Stimulated activated CD4-positive, alpha-beta T cell treated with anti-CD3 and anti-CD28 coated beads, Interleukin-15, amount 100 ng/mL, for 1 hour (primary cell): ENCODE measurements at places on chromosomes 5 and 9.

DNA sequence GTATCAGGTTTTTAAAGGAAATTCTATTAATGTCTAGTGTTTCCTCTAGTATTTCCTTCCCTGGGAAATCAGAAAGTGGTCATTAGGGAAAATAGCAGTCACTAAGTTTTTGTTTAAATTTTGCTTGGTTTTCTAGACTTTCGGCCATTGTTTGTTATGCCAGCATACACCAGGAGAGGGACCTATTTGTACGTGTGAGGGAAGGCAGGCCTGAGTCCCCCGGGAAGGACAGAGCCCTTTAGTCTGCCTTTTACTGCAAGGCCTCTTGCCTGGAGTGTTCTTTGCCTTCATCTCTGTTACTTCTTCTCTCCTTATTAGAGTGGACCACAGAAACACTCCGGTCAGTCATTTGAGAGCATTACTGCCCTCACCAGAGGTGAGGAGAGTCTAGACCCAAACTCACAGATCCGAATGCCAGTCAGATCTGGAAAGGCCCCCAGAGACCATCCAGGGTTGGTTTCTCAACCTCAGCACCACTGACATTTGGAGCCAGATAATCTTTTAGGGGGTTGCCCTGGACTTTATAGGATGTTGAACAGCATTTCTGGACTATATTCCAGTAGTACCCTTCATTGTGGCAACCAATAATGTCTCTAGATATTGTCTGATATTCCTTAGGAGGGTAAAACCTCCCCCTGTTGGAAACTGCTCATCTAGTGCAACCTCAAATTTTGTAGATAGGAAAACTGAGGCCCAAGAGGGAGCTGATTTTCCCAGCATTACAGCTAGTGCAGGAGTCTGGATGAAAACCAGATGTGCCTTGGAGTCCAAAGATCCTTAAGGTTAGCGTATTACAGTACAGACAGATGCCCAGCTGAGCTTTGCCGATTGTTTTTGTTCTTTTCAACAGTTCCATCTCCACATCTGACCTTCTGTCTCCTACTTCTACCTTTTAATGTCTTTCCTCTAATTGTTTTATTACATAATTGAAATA lies 93.0 kb upstream of the NIPAL4 start:
- no peak for DNase-seq

GRCh38 chr5:37370550-37370863 lies 399 bp downstream of the NUP155 start:
- DNase-seq, result no peak

- no peak for DNase-seq
These were observed 71.5 kb downstream of the GADD45G start for GRCh38 chr9:89676281-89676680.

DNA sequence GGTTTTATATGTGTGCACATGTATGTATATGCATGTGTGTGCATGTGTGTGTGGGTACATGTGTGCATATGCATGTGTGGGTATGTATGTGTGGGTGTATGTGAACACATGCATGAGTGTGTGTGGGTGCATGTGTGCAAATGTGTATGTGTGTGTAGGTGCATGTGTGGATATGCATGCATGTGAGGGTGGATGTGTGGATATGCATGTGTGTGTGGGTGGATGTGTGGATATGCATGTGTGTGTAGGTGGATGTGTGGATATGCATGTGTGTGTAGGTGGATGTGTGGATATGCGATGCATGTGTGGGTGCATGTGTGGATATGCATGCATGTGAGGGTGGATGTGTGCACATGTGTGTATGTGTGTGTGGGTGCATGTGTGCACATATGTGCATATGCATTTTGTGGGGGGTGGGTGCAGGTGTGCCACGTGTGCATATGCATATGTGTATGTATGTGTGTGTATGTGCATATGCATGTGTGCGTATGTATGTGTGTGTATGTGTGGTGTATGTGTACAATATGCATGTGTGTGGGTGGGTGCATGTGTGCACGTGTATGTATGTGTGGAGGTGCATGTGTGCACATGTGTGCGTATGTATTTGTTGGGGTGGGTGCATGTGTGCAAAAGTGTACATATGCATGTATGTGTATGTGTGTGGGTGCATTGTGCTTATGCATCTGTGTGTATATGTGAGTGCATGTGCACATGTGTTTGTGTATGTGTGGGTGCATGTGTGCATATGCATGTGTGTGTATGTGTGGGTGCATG lies 144.2 kb downstream of the GAS1 start:
- no peak for DNase-seq

GRCh38 chr5:60887746-60888145 lies 43.7 kb upstream of the ELOVL7 start:
- DNase-seq, result no peak

GRCh38 chr9:133099726-133100505 lies 21.1 kb downstream of the RALGDS start:
- DNase-seq, result no peak

- DNase-seq, result no peak
These were observed 72.7 kb downstream of the GHR start for GRCh38 chr5:42495914-42496313.

DNA sequence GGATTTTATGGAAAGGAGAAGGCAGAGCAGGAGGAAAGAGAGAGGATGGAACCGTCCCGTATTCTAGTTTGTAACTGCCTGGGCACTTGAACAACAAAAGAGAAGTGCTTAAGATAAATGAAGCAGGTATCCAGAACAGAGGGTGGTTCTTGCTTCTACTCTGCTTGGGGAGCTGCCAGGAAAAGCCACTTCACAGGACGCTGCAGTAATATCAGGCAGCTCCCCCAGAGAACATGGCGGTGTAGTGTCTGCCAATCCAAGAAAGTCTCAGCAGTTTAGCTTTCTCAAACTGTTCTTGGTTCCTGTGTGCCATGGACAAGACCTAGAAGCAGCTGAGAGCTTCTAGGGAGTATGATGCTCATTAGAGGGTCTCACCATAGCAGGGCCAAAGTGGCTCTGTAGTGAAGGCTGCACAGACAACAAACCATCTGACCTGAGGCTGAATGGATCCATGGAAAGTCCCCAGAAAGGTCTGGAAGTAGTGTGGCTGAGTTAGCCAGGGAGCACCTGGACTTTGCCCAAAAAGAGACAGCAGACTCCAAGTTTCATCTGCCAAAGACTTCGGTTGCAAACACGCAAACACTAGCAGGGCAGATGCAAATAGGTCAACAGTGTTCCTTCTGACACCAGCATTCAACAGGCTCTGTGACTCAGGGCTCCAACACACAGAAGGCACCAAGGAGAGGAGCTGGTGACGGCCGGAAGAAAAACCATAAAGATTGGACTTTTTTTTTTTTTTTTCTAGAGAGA lies 72.2 kb upstream of the TNFSF8 start:
- no peak for DNase-seq

GRCh38 chr5:80067016-80067415 lies 31.9 kb downstream of the THBS4 start:
- no peak for DNase-seq

DNA sequence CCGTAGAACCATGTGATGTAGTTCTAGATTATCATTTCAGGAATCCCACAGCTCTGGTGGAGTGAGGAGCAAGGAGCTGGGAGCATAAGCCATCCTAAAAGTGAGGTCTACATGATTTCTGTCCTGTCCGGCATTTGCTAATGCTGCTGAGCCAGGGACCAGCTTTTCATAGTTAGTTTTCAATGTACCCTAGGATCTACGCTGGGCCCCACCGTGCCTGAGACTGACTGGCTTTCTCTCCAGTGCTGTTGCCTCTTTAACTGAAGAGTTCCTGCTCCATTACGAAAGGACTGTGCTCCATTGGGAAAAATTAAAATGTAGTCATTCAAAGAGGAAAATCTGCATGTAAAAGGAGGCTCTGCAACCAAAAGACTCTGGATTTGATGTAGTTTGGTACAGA lies 634.8 kb downstream of the DMRTA1 start:
- no peak for DNase-seq

- DNase-seq, result no peak
These were observed 1.3 kb downstream of the FBXL7 start for GRCh38 chr5:15501091-15501791.

DNA sequence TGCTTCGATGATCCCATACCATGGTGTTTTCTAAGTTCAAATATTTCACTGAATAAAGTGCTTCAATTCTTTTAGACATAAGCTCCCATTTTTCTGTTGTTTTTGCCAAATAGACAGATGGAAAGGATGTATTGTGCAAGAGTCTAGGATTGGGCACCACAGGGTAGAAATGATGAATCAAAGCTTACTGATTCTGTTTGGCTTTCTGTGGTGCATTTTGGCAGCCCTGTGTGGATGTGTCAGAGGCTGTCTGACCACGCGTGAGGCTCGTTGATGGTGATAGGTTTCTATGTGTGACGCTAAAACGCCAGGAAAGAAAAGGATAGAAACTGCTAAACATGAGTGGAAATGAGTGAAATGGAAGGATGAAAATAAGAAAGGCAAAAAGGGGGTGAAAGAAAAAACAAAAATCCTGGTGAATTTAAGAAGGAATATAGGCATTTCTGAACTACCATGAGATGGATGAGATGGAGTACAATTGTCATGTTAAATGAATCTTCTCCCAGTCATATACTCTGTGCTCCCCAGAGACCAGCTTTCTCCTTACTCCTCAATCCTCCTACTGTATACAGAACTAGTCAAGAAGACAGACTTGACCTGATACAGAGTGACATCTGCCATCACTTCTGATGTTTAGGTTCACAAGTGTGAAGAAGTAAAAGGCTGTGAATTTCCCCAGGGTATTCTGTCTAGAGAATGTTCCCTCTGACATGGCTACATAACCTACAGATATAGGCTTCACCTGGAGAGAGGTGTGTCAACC lies 54.4 kb downstream of the ANKH start:
- no peak for DNase-seq

- DNase-seq, result no peak
These were observed 693.6 kb downstream of the PRELID2 start for GRCh38 chr5:145141534-145141933.

GRCh38 chr5:117327511-117327910 lies 752.9 kb upstream of the SEMA6A start:
- no peak for DNase-seq

- DNase-seq, result no peak
These were observed 72.0 kb downstream of the ACTBL2 start for GRCh38 chr5:57410374-57411320.

DNA sequence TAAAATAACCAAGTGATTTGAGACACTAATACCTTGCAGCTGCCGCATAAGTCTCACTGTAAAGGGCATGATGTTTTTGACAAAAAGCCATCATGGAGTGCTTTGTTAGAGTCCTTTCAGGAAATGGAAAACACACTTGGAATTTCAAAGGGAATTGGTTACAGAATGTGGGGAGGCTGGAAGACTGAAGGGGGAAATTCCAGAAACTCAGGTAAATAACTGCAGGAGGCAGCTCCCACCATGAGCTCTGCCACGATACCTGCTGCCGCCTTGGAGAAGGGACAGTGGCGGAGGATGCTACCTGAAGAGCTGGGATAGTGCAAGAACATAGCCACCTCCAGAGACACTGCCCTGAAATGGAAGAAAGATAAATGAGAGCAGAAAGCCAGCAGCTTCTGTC lies 66.9 kb downstream of the PRKACG start:
- DNase-seq, result no peak

- no peak for DNase-seq
These were observed 34.3 kb upstream of the SHB start for GRCh38 chr9:38103340-38103739.

GRCh38 chr5:179227580-179228311 lies 117.5 kb downstream of the ADAMTS2 start:
- no peak for DNase-seq

- DNase-seq, result no peak
These were observed 215.3 kb downstream of the PRELID2 start for GRCh38 chr5:145619806-145620310.

DNA sequence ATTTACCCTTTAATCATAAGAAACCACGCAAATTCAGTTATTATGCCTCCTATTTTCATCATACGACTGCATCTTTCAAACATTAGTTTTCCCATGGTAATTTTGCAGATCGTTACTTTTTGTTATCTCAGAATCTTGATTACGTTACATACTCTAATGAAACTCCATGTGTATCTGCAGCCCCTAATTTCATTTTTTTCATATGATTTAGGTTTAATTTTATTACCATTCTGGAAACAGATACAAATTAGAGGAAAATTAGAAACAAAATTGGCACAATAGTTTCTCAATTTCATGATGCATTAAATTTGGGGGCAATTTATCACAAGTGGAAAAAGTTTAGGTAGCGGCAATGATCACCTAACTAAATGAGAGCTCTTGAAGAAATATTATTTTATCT lies 52.3 kb downstream of the C9orf153 start:
- no peak for DNase-seq

DNA sequence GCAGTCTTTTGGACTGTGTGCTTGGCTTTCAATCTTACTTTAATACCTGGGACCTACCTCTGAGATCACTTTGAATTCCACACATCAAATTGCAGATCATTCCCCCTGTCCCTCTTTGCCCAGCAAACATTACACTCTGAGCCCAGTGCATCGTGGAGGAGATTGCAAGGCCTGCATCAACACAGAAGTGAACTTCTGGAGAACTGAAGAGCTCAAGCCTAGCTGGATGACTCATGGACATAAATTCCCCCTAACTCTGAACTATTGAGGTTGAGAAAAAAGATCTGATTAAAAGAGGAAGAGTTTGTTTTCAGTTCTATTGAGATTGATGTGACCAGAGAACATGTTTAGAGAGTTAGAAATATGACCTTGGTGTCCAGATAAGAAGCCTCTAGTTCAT lies 316.0 kb upstream of the DMAC1 start:
- DNase-seq, result no peak

DNA sequence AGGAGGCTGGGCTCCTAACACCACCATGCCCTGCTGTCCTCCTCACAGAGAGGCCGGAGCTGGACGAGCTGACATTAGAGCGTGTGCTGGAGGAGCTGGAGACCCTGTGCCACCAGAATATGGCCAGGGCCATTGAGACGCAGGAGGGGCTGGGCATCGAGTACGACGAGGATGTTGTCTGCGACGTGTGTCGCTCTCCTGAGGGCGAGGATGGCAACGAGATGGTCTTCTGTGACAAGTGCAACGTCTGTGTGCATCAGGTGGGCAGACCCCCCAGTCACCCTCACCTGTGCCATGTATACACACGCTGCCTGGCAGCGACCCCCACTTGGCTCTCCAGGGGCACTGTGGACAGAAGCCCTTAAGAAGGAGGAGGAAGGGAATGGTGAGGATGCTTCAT lies 35.2 kb downstream of the JADE2 start:
- DNase-seq, result no peak

GRCh38 chr9:38689678-38690077 lies 30.3 kb downstream of the FAM240B start:
- no peak for DNase-seq

GRCh38 chr5:132646583-132647266 lies 11.2 kb upstream of the IL13 start:
- no peak for DNase-seq

DNA sequence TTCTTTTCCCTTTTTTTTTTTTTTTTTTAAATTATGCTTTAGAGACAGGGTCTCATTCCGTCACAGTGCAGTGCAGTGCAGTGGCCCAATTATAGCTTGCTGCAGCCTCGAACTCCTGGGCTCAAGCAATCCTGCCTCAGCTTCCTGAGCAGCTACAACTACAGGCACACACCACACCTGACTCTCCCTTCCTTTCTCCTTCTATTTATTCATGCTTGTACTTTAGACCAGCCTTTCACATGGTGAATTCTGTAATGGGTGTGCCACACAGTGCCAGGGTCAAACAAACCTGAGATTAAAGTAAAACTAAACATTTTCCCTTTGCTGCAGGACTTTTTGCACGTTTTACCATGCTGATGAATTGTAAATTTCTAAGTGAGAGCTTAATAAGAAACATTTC lies 8.0 kb downstream of the SH3RF2 start:
- DNase-seq, result no peak

- no peak for DNase-seq
These were observed 16.3 kb upstream of the MROH2B start for GRCh38 chr5:41087461-41087860.
